Spleen (tissue), 13 donors: ENCODE measurements at places on chromosomes 2 and 18.

DNA sequence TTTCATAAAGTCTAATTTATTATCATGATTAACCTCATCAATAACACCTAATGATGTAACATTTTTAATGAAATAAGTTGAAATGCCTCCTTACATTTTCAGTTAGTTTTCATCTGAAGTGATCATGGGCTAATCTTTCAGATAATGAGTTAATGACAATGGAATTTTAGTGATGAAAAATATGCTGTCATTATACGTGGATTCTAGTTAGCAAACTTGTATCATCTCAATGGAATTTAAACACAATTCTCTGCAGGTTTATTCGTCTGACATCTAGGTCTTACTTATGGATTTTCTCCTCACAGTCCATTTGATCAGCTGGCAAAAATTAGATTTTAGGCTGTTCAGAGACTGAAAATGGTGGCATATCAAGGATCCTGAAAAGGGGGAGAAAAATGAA lies 885.0 kb downstream of the SLC4A3 start:
- H3K4me1 ChIP-seq, result no peaks in the 10 kb centered on the region
- H3K27me3 ChIP-seq, result no peaks in the 10 kb centered on the region
- no peak for DNase-seq
- no peaks in the 10 kb centered on the region for H3K36me3 ChIP-seq

DNA sequence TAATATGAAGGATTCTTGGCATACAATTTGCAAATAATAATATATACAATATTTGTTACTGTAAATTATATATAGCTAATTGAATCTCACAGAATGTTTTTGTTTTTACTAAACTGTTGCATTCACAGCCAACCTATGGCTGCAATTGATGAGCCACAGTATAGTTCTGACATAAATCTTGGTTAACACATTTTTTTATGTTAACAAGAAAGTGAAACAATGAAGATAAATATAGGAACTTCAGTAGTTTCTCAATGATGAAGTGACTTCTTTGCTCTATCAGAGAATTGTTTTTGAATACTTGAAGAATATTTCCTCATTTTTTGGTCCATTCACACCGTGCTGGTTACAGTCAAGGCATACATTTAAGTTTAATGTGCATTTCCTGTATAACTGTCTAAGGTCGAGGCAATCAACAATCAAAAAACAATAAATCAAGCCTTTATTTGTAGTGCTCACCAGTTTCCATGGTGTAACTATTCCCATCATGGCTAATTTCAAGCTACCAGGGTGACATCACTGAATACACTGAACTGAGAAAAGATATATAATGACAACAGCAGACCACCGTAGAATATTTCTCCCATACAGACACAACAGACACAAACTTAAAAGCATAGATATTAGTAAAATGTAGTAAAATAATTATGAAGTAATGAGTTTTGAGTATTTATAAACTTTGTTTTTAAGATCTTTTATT lies 12.9 kb upstream of the ETAA1 start:
- no peaks in the 10 kb centered on the region for H3K27me3 ChIP-seq
- no peak overlapping the region for H3K27ac ChIP-seq
- no peaks in the 10 kb centered on the region for H3K36me3 ChIP-seq

- no peak overlapping the region for H3K4me3 ChIP-seq
- H3K27me3 ChIP-seq, result no peaks in the 10 kb centered on the region
- H3K27ac ChIP-seq, result no peak overlapping the region
- no peaks in the 10 kb centered on the region for H3K4me1 ChIP-seq
- DNase-seq, result no peak
- no peaks in the 10 kb centered on the region for H3K36me3 ChIP-seq
Measured at GRCh38 chr18:45506951-45507350, 108.3 kb upstream of the SLC14A2 start.

- no peaks in the 10 kb centered on the region for H3K27me3 ChIP-seq
- no peak overlapping the region for H3K27ac ChIP-seq
- no peaks in the 10 kb centered on the region for H3K4me1 ChIP-seq
- H3K4me3 ChIP-seq, result no peak overlapping the region
- no peak for DNase-seq
Measured at GRCh38 chr2:182319556-182320505, 107.0 kb downstream of the PDE1A start.

DNA sequence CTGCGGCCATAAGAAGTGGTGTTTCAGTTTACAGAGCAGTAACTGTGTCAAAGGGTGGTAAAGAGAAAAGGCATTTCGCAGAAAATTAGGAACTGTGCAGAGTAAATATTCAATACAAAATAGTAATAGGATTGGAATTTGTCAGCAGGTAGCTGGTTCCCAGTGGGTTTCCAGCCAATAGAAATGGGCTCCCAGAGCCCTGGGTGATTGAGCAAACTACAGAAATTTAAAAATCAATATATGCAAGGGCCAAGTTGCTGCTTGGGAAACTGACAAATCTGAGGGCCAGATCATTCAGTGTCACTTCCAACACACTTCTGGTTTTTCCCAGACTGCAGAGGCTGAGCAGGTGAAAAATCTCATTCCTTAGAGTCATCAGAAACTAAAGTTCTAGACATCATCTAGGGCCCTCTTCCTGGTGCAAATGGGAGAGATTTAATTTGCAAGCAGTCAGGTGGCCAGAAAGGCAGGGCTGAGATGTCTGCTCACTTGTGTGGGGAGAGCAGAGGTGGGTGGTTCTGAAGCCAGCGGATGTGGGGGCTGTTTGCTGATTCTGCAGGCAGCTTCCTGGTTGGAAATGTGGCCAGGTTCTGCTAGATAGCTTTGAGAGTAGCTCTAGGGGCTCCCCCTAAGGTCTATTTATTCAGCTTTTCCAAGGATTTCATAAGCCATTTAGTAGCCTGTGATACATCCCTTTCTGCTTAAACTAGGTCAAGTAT lies 182.4 kb downstream of the NCK2 start:
- H3K36me3 ChIP-seq, result no peaks in the 10 kb centered on the region
- H3K27ac ChIP-seq, result peak overlapping the region; percentile 50
- DNase-seq, result peak; percentile 80
- peaks cover 32% of the 10 kb centered on the region for H3K4me1 ChIP-seq
- H3K4me3 ChIP-seq, result no peak overlapping the region
- H3K27me3 ChIP-seq, result no peaks in the 10 kb centered on the region

GRCh38 chr2:7934476-7934875 lies 747.4 kb upstream of the ID2 start:
- H3K4me3 ChIP-seq, result no peak overlapping the region
- H3K27ac ChIP-seq, result no peak overlapping the region
- H3K36me3 ChIP-seq, result no peaks in the 10 kb centered on the region
- DNase-seq, result no peak
- H3K4me1 ChIP-seq, result no peaks in the 10 kb centered on the region

- H3K27me3 ChIP-seq, result no peaks in the 10 kb centered on the region
- no peak overlapping the region for H3K27ac ChIP-seq
- no peak overlapping the region for H3K4me3 ChIP-seq
- H3K4me1 ChIP-seq, result no peaks in the 10 kb centered on the region
Measured at GRCh38 chr2:191582355-191582754, 95.6 kb upstream of the NABP1 start.

DNA sequence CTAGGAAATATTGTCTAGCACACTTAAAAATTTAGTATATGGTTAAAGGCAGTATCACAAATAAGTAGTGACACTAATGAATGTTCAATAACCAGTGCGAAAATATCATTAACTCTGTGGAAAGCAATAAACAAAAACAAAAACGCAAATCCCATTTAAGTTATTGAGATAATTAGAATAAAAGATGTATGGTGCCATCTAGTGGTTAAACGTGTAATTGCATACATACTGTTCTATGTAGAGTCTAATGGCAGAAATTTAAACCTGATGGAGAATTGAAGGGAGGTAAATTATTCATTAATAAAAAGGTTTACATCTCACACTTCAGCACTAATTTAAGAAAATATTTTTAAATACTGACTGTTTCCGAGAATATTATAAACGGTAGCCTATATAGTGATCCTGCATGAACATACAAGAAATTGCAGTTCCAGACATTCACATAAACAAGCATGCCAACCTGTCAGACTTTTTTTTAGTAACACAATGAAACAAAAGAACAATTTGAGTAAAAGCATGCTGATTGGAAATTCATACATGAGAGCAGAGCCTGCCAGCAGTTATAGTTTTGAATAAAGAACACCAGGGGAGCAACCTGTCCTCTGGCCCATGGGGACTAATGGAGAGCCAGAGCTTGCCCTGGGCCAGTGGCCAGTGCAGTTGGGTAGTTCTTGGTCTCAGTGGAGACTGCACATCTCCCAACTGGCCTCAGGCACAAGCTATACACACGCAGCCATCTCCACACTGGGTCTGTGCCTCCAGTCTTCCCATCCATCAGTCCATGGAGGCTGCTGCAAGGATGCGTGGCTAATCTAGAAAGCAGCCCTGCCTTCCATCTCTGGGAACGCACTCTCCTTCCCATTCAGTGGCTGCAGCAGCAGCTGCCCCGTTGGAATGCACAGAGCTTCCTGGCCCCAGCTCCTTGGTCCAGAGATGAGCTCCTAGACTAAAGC lies 28.0 kb downstream of the GCG start:
- H3K4me1 ChIP-seq, result no peaks in the 10 kb centered on the region
- H3K27ac ChIP-seq, result no peak overlapping the region
- H3K36me3 ChIP-seq, result no peaks in the 10 kb centered on the region
- no peaks in the 10 kb centered on the region for H3K27me3 ChIP-seq
